Aorta (tissue), 5 donors: ENCODE measurements at places on chromosomes 4 and X. TPM values are rescaled to one million over a fixed set of nuclear protein-coding genes. Genes with fewer than 3 reads are reported as not detected.

The IBSP gene
- polyA plus RNA-seq, result not detected

The TLR8 gene
- polyA plus RNA-seq, result 1.6 TPM

The AKAP14 gene
- polyA plus RNA-seq, result not detected

The PNMA3 gene
- polyA plus RNA-seq, result 0.08 TPM

The GPR101 gene
- polyA plus RNA-seq, result not detected

The MAGEC3 gene
- not detected for polyA plus RNA-seq

The IL13RA2 gene
- 32.3 TPM for polyA plus RNA-seq

The FRAS1 gene
- not detected for polyA plus RNA-seq

The MORC4 gene
- polyA plus RNA-seq, result 8.0 TPM

The IQCM gene
- polyA plus RNA-seq, result not detected

The NR0B1 gene
- 0.20 TPM for polyA plus RNA-seq

The TCEAL2 gene
- 124 TPM for polyA plus RNA-seq

The COL4A6 gene
- polyA plus RNA-seq, result 0.75 TPM

The GPC3 gene
- 1.1 TPM for polyA plus RNA-seq

The INTU gene
- polyA plus RNA-seq, result 10.9 TPM

The VCX3A gene
- not detected for polyA plus RNA-seq

The ADAMTS3 gene
- 0.79 TPM for polyA plus RNA-seq

The FAM47B gene
- polyA plus RNA-seq, result not detected

The PAGE4 gene
- polyA plus RNA-seq, result not detected

The CTPS2 gene
- 12.4 TPM for polyA plus RNA-seq

The FAM9A gene
- polyA plus RNA-seq, result not detected

The FGG gene
- 2.0 TPM for polyA plus RNA-seq

The SPARCL1 gene
- 1,112 TPM for polyA plus RNA-seq

The SASH3 gene
- 0.90 TPM for polyA plus RNA-seq

The ART3 gene
- not detected for polyA plus RNA-seq

The SH2D1A gene
- polyA plus RNA-seq, result 0.51 TPM

The HSPA4L gene
- 2.6 TPM for polyA plus RNA-seq

The DCAF12L1 gene
- polyA plus RNA-seq, result not detected

The NKAP gene
- 2.9 TPM for polyA plus RNA-seq

The OTC gene
- polyA plus RNA-seq, result 3.3 TPM

The PDZD4 gene
- polyA plus RNA-seq, result 4.4 TPM

The ADGRA3 gene
- polyA plus RNA-seq, result 6.6 TPM

The SLC2A9 gene
- polyA plus RNA-seq, result 2.1 TPM

The MGARP gene
- polyA plus RNA-seq, result 8.9 TPM

The CENPU gene
- 1.2 TPM for polyA plus RNA-seq

The MAGEB1 gene
- not detected for polyA plus RNA-seq
